ENCODE measurements at places on chromosomes 6 and 20.
A peak's percentile ranks its signal among the peaks of the same experiment; 100 is the strongest.

- DNase-seq, result no peak
These were observed 20.9 kb downstream of the EZR start for GRCh38 chr6:158798311-158798710.

DNA sequence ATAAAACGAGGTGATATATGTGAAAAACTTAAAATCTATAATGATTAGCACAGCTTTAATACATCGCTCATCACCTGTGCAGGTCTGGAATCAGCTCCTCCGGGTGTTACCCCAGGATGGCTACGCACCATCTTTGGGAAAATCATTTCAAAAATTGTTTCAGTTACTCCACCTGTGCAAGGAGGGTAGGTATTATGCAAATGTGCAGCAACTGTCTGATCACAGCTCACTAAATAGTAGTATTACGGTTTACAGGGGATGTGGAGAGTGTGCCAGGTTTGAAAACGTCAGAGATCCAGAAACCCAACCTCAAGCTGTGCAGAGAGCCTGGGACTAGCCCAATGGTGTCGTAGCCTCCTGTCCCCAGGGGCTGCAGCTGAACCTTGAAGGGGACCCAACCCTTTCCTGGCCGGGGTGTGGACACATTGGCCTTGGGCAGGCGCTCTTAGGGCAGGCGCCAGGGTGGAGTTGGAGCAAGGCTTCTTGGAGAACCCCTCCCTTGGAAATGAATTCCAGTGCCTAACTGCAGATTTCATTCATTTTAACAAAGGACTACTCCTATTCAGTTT lies 24.2 kb upstream of the SGK1 start:
- no peak for DNase-seq

DNA sequence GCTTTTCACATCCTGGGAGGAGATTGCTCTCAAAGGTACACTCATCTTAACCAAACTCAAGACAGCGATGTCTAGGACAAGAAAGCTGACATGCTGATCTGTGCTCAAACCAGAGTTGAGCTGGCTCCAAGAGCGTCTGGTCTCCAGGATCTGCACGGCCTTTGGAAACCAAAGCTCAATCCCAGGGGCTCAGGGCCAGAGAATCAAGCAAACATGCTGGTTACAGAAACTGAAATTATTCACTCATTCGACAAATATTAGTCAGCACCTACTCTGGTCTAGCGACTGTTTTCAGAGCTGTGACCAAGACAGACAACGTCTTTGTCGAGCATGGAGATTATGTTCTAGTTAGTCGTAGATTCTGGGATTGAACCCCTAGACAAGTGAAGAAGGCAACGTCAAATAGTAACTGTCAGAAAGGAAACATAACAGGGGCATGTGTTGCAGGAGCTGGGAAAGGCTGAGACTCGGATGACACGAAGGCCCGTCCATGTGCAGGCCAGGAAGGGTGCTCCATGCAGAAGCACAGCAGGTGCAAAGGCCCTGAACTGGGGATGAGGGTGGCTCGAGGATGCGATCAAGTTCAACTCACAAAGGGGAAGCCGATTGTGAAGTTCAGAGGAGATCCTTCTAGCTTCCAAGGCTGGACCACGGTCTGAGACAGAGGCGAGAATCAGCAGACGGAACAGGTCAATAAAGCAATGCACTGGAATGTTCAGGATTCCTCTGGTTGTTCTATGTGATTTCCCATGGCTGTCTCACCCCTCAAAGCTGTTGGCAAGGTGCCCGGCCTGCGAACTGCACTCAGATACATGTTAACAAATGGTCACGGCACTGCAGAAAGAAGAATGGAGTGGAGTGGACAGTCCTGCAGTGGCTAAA lies 12.5 kb upstream of the PCK1 start:
- DNase-seq, result no peak

GRCh38 chr20:50668326-50668725 lies 23.0 kb downstream of the RIPOR3 start:
- no peak for DNase-seq

DNA sequence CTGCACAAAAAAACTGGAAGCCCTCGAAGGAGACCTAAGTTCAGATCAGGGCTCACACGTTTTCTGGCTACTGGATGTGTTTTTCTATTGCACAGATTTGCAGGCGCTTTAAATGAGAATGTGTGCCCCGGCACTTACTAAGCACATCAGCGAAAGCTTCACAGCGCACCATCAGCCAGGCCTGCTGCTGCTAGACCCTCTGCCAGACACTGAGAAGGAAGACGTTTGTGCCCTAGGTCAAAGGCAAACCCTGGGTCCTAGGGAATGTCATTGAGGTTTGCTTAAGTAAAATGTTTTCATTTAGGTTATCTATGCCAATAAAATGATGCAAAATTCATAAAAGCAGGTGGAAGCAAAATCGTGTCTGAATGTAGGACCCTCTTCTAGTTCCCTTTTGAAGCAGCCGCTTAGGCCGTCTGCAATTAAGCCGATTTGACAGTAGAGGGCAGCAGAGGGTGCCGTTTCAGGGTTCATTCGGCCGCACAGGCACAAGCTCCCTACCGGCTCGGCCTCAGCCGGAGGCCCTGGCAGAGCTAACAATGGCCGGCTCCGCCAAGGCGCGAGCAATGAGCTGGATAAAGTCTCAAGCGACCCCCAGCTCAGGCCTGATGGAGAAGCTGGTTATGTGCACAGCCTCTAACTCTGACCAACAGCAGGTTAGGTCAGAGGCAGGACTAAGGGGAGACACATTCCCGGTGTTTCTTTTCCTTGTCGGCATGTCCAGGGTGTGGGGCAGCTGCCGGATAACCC lies 107.2 kb upstream of the FOXA2 start:
- DNase-seq, result no peak

DNA sequence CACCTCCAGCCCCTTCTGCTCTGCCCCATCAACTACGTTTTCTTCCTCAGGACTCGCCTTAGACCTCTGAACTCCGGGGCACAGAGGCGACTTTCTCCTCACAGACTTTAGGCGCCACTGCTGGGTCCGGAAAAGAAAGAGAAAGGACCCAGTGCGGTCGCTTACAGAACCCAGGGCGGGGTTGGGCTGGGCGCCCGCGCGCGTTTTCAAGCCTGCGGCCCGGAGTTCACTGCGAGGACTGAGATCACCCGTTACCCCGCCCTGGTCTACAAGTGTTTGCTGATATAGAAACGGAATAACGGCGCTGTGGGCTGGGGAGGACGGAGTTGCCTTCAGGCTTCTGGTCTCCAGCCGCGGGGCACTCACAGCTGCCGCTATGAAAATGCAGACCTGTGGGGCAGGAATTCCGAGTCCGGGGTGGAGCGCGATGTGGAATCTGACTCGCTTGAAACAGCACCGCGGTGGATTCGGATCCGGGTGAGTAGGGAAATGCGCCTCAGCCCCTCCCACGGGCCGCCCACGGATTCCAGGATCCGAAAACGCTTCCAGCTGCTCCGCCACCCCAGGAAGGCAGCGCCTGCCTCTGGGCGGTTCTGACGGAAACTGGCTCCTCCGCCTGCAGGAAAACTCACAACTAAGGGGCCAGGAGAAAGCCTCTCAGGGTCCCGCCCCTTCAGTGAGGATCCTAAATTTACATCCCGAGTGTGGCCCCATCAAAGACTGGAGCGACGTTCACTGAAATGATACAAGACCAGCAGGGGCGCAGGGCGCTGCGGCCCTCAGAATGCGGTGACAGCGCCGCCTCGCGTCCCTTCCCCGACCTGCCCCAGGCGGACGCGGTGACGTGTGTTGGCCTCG lies 29.4 kb downstream of the HLA-F start:
- DNase-seq, result peak; percentile 58

- no peak for DNase-seq
These were observed 337.5 kb upstream of the CITED2 start for GRCh38 chr6:139711804-139712585.

GRCh38 chr6:45479834-45480751 lies 102.4 kb upstream of the SUPT3H start:
- DNase-seq, result no peak

- no peak for DNase-seq
These were observed 76.2 kb downstream of the SMOC2 start for GRCh38 chr6:168516944-168517741.

- DNase-seq, result no peak
These were observed 73.1 kb downstream of the OPN5 start for GRCh38 chr6:47854971-47855370.

DNA sequence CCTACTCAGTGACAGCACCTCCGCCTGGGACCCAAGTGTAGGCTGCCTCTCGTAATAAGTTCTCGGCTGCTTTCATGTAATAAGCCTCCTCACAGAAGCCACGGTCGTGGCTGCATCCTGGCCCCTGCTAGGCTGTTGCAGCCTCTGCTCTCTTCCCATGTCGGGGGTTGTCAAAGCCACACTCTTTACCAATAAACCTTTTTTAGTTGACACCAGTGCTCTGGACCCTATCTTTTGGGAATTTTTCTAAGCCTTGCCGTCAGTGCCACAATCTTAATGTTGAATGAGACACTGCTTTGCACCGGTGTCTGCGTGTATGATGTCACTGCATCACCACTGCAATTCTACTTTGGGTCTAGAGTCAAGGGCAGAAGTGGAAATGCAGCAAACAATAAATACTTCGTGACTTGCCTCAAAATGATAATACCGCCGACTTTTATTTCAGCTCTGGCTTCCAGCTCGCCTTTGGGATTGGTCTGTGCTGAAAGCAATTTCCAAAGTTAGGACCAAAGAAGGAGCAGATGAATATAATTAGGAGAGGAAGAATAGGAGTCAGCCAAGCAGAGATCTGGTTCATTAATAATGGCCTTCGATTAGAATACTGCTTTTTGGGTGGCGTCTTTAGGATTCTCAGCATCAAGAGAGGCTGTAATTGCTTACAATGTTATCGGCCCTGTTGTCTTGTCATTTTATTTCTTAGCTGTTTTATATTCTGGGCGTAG lies 57.6 kb upstream of the CCN6 start:
- DNase-seq, result no peak

DNA sequence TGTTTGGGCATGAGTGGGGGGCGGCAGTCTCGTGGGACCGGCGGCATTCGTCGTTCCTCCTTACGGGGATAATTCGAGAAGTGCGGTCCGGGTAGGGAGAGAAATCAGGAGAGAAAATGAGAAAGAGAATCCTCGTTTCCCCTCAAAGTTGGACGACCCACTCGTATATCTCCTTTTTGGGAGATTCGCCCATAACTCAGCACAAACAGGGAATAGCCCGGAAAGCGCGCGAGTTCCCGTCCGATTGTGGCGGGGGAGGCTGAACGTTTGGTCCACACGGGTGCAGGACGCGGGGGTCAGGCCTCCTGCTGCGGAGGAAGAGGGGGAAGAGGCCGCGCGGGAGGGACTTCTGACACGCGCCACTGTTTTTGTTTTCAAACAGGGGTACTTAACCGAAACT lies 42.4 kb downstream of the POPDC3 start:
- DNase-seq, result no peak

GRCh38 chr6:54058236-54058635 lies 53.0 kb upstream of the MLIP start:
- no peak for DNase-seq

- no peak for DNase-seq
These were observed 167.3 kb downstream of the CDH26 start for GRCh38 chr20:60125513-60125912.

DNA sequence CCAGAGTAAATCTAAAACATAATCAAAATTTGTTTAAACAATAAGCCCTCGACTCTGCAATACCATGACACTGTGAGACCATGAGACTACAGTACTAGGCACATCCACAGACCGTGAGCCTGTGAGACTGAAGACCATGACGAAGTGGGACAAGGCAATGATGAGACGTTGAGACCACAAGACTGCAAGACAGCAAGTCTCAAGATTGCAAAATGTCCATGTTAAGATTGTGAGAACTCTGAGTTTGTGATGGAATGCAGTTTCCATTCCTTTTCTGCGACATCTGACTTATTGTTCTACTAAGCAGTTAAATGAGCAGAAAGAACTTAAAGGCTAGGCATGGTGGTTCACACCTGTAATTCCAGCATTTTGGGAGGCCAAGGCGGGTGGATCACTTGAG lies 102.1 kb upstream of the PHACTR1 start:
- no peak for DNase-seq

- DNase-seq, result no peak
These were observed 150.6 kb downstream of the QKI start for GRCh38 chr6:163565140-163565539.

DNA sequence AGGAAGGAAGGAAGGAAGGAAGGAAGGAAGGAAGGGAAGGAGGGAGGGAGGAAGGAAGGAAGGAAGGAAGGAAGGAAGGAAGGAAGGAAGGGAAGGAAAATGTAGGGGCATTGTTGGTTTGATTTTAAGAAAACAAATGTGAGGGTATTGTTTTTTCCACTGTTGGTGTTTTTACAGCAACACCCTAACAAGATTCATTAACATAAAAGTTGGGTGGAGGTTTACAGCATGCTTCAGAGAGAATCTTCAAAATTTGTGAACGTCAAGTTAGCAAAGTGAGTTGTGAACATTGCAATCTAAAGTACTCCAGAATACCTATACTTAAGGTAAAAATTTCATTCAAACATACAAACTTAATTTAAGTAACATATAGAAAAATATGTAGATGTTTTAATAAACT lies 200.2 kb upstream of the ID4 start:
- DNase-seq, result no peak

DNA sequence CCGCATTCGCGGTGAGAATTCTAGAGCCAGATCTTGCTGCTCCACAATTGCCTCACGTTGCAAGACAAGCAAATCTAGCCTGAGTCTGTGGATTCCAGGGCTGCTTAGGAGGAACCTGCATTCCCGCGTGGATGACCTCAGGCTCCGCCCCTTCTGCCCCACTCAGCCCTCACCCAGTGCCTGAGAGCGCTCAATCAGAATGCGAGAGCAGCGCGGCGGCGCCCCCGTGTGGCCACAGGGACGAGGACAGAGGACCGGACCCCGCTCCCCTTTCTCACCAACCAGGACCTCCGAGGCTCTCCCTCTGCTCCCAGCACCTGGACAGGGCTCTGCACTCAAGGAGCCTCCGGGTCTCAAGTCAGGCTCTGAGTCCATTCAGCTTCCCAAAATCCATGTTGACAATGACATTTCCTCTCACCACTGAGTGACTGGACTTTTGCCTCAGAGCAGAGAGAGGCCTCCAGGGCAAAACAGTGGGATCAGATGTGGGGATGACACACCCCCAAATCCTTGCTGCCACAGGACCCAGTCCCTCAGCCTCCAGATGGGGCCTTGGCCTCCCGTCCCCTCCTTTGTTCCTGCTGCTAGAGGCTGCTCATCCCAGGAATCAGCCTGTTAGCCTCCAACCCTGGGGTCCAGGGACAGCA lies 52.0 kb downstream of the RPP21 start:
- peak; percentile 68 for DNase-seq
